ENCODE measurements at places on chromosomes 6 and 20. TPM values are rescaled to one million over a fixed set of nuclear protein-coding genes. Genes with fewer than 3 reads are reported as not detected.

TRIM10 gene
- total RNA-seq = 0.17 TPM

DNA sequence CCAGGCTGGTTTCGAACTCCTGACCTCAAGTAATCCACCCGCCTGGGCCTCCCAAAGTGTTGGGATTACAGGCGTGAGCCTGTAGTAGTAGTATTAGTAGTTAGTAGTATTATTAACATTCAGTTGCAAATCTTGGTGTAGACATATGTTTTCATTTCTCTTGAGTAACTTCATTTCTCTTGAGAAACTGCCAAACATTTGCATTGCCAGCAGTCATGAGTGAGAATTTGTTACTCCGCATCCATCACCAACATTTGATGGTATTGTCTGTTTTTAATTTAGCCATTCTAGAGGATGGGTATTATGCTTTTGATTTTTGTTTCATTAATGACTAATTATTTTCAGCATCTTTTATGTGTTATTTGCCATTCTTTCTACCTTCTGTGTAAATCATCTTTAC, 1.5 kb upstream of the ERVFRD-1 start:
- DNase-seq = no peak

DNA sequence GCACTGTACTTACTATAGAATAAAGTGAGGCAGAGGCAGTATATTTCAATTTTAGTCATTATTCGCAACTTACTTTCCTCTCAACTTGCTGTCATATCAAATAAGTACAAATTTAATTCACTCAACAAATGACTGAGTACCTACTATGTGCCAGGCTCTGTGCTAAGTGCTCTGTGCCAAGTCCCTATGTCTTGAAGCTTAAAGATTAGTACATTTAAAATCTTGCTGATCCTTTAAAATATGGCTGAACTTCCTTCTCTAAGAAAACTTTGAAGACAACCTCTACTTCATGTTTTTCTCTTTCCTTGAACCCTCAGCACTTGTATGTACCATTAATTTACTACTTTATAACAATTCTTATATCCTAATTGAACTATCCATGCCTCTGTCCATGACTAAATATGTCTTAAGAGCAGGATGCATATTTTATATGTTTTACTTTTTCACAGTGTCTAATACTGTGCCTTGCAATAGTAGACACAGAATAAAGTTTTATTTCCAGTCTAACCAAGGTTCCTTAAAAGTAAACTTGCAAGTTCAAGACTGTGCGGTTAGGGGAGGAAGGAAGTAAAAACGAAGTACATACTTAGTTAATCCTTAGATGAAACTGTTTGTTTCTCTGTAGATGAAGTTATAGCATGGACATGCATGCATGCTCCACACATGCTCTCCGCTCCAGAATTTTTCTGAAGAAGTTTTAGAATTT, 10.0 kb upstream of the LATS1 start:
- DNase-seq = no peak

NUS1 gene
- total RNA-seq = 42.1 TPM

SLC25A27 gene
- 18.1 TPM for total RNA-seq

- DNase-seq = no peak
Observed at GRCh38 chr20:8386991-8387390, 254.9 kb downstream of the PLCB1 start.
